Left colon (tissue), 2 donors: ENCODE measurements at places on chromosomes 3 and 15. TPM values are rescaled to one million over a fixed set of nuclear protein-coding genes. Genes with fewer than 3 reads are reported as not detected.

- DNase-seq = no peak
These were observed 41.2 kb downstream of the PCSK6 start for GRCh38 chr15:101448336-101448735.

GRCh38 chr3:76324101-76324500 lies 538.8 kb upstream of the ZNF717 start:
- DNase-seq = no peak

GRCh38 chr3:49385617-49386016 lies 26.2 kb downstream of the RHOA start:
- DNase-seq = no peak

GRCh38 chr3:194787072-194787471 lies 101.4 kb downstream of the FAM43A start:
- no peak for DNase-seq

DNA sequence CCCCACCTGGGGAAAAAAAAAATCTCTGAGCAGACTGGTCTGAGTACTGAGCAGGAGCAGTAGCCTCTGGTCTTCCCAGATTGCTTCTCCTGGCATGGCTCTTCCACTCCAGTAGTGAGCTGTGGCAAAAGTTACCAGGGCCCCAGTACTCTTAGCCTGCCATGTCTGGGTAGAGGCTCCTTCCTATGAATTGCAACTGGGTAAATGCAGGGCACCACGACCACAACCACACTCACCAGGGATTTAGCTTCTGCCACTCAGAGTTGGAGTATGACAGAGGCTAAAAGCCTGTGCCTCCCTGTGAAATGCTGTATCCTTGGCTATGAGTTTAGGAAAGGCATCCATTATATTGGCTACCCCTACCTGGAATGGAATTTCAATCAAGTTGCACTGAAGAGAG lies 67.9 kb upstream of the CCDC54 start:
- no peak for DNase-seq

DNA sequence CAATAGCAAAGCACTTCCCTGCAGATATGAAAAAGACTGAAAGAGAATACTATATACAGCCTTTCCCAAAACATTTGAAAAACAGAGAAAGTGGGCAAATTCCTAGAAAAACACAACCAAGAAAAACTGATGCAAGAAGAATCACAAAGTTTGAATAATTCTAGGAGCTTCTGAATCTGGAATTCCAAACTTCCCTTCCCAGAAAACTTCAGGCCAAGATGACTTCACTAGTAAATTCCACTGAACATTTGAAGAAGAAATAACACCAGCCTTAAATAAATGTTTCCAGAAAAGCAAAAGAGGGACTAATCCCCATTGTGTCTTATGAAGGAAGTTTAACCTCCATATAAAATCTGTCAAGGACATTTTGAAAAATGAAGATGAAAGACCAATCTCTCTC lies 15.8 kb upstream of the NSMCE3 start:
- DNase-seq = no peak

DNA sequence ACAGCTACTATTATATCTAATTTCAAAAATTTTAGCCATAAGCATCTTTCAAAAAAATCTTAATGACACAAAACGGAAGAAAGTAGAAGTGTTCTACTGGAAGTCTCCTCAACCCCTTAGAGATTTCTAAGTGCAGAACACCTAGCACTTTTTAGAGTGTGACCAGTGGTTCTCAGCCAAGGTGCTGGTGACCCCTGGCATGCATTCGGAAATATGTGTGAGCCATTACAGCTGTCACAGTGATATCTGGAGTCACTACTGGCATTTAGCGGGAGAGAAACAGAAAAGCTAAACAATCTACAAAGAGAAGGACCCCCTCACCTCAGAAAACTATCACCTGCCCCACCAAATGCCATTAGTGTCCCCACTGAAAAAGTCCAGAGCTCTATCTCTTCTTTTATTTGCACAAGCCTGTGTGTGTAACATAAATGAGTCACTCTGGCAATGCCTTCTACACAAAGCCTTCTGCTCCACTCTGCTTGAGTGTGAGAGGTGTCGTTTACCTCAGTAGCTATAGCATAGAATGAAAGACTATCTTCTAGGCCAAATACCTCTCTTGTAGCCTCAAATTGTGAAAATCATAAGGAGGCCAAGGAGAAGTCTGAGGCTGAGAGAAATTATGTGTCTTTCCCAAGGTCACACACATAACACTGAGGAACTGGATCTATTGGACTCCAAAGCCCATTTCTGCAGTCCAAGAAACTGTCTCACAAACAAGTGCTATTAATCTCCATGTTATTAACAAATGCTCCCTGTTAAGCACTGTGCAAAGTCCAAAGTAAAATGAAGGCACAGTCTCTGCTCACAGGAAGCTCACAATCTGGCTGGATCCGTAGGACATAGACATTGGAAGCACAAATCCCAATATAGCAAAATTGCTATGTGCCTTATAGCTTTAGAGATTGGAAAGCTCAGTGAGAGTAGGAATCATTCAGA lies 28.5 kb upstream of the KCNMB2 start:
- DNase-seq = no peak

DNA sequence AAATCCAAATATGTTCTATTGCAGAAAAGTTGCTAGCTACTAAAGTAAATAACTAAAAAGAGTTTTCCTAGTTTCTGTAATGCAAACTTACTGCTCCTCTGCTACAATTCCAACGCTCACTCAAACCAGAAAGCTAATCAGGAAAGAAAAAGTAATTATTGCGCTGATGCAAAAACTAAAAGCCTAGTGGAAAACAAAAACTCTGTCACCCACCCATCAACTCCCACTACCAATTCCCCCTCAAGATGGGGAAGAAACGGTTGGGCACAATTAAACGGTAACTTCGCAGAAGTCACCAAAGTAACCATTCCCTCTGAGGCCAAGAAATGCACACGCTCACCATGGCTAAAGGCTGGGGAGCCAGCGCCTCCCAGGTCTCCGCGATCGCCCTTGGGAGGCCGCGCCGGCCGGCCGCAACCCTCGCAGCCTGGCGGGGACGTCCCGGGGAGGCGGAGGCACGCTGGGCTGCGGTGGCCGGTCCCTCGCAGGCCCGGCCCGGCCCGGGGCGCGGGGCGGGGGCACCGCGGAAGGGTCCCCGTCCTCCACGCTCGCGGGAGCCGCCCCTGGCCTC lies 684 bp downstream of the SLTM start:
- peak; percentile 28 for DNase-seq

DNA sequence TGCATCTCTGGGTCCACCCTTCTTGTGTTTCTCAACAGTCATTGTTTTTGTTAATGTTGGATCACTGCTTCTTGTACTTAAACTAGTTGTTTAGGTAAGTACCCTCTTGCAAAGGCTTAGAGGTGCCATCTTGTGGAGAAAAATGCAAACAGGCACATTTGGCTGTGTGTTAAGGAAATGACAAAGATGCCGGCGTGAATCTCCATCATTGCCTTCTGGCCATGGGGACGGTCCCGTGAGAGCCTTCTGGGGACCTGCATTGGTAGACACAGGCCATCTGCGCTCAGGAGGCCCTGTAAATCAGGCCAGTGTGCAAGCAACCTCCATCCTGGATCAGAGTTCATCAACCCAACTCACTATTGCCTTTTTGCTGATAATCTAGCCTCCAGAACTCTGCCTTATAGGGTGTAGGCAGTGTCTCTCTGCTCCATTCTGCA lies 158.6 kb upstream of the NR2E3 start:
- peak; percentile 29 for DNase-seq

DNA sequence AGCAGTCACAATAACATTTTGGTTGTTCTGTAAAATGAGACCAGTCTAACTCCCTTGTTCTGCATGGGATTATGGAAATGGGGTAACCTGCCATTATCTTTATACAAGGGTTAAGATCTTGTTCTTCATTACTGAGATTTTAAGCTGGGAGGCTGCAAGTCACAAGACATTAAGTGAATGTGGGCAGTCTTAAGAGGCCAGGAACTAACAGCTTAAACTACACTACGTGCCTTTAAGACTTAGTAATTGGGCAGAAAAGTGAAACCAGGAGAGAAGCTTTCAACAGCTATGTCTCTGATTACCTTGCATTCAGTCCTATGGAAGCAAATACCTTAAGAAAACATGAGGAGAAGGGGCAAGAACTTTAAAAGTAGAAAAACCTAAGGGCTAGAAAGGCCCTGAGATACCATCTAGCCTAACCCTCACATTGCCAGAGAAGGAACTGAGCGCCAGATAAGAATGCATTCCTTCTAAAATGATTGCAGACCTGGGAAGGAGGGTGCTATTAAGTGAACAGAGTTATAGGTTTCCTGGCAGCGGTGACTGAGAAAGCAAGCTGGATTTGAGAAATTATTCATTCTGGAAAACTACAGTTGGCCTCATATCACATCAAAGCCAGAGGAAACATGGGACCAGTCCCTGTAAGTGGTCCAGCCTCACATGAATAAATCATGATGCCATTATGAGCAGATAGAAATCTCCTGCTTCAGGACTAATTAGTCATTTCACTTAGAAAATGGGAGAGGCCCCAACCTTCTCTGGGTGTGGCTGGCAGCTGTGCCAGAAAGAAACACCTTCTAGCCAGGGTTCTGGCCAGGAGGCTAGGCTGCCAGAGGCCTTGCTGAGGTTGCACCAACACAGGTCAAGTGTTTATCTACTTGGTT lies 32.9 kb downstream of the DAPK2 start:
- DNase-seq = peak; percentile 59

DNA sequence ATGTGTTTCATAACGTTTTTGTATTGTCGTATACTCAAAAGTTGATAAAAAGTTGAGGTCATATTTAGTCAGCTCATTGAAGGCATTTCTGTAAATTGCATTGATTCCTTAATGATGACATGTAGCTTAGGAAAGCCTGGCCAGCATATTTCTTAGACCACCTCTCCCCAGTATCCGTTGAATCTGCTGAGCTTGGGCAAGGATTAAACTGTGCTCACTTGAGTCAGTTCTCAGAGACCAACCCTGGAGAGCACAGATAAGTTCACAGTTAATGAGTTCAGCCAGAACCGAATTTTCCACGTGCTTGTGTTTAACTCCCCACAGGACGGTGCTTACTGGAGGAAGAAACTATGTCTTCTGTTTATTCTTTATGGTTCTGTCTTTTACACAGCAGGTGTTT lies 132.7 kb downstream of the SLC25A26 start:
- DNase-seq = no peak

DNA sequence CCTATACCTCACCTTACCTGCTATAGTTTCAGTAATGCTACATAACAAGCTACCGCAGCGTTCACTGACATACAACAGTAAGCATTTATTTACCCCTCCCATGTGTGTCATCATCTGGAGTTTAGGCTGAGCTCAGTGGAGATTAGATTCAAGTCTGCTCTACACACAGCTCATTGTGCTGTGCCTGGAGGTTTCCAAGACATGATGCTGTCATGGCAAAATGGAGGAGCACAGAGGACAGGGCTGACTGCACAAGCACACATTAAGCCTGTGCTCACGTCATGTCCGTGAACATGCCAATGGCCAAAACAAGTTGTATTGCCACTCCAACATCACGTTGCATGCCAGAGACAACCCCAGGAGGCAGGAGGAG lies 333.8 kb upstream of the TRIM42 start:
- DNase-seq = no peak

DNA sequence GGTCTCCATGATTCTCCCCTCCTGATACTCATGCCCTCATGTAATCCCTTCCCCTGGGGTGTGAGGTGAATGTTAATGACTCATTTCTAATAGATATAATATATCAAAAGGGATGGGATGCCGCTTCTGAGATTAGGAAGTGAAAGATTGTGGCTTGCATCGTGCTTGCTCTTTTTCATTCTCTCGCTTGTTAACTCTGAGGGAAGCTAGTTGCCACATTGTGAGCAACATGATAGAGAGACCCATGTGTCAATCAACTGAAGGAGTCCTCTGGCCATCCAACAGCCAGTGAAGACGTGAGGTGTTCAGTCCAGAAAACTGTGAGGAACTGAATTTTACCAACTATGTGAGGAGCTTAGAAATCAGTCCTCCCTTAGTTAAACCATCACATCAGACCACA lies 28.9 kb upstream of the DRD3 start:
- DNase-seq = no peak

The SLC28A1 gene
- not detected for total RNA-seq

The FEZF2 gene
- total RNA-seq = not detected

The TERC gene
- total RNA-seq = not detected

The MED12L gene
- total RNA-seq = 0.37 TPM

The B3GNT5 gene
- 106 TPM for total RNA-seq

The DPPA2 gene
- not detected for total RNA-seq

The P2RY14 gene
- total RNA-seq = 2.0 TPM

The GPR149 gene
- total RNA-seq = not detected

The CCDC191 gene
- total RNA-seq = 3.4 TPM

The EPHB1 gene
- 0.31 TPM for total RNA-seq

The ALPK3 gene
- total RNA-seq = 1.0 TPM

The MNS1 gene
- total RNA-seq = 0.73 TPM
